ENCODE measurements at places on chromosomes 16 and 17. TPM values are rescaled to one million over a fixed set of nuclear protein-coding genes. Genes with fewer than 3 reads are reported as not detected.

DNA sequence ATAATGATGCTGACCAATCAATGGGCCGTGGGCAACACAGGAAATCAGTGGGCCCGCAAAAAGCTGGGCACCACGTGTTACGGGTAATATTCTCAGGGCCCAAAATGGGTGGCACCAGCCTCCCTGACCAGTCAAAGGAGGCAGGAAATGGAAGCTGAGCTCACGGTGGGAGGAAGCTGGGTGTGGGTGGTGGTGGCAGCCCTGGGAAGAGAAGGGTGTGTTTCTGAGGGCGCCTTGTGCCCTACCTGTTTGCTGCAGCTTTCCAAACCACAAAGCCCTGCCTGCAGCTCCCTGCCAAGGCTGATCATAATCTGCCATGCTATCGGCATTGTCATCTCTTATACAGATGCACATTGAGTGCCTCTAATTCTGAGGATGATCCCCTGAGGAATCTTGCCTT lies 457.9 kb downstream of the SLC39A11 start:
- DNase-seq, result no peak

GRCh38 chr17:40501499-40501911 lies at the start of gene TNS4:
TSS of gene TNS4 (minus strand) at chr17:40501623. CDS start at chr17:40496425, 5,198 bp downstream.
- DNase-seq, result no peak

ENKD1 gene
- total RNA-seq, result 8.1 TPM

RBFOX1 gene
- total RNA-seq, result not detected

DNA sequence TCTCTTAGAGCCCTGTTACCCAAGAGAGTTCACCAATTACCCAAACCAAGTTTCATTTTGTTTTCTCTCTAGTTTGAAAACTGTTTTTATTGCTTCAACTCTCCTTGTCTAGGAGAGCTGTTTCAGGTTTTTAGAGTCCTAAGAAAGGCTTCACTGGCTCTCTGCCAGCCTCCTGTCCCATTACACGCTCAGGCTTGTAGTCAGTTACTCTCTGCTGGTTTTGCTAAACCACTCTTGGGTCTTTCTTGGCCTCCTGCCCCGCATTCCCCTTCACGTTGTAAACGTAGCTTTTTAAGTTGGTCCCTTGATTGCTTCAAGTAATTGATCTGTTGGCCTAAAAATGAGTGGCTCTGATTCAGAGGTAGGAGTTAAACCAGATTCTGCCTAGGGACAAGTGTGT lies 529.1 kb downstream of the MAF start:
- DNase-seq, result no peak

OR4D2 gene
- not detected for total RNA-seq

RAPGEFL1 gene
- 11.6 TPM for total RNA-seq
